ENCODE measurements at places on chromosomes 12 and 14.

DNA sequence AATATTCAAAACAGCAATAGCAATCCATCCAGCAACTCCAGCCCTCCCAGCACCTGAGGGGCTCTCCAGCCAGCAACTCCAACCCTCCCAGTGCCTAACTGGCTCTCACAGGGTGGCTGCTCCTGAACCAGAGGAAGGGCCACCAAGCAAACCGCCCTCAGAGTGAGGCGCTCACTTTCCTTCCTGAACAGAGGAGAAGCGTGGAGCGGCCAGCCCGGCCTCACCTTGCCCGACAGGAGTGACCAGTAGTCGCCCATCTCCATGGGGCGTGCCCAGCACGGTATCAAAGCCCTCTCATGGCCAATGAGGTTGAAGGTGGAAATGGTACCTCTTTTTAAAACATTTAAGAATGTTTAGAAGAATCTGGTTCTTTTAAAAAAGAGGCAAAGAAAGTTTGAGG, 27.4 kb downstream of the CDC42BPB start:
- DNase-seq = no peak

- no peak for DNase-seq
These were observed 308.2 kb upstream of the FBXO33 start for GRCh38 chr14:39740454-39740853.

- DNase-seq = peak; percentile 41
These were observed 44.7 kb downstream of the GPHB5 start for GRCh38 chr14:63273717-63274655.

DNA sequence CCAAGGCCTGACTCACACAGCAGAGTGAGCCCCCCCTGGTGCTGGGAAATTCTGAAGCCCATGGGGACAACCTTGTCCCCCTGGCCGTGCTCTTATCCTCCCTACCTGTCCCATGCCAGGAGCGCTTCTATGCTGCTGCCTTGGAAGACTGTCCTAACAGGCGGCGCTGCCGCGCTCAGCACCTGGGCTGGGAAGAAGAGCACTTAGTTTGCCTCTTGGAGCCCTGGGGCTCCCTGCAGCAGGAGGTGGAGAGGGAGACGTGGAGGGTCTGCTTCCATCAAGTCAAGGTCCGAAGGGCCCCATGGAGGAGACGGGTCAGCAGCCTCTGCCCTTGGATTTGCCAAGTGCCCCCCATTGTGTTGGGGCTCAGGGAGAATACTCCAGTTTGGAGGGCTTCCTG, 300.5 kb downstream of the CACNA1C start:
- DNase-seq = no peak

- DNase-seq = no peak
These were observed 14.2 kb upstream of the MYO1A start for GRCh38 chr12:57063991-57064685.

DNA sequence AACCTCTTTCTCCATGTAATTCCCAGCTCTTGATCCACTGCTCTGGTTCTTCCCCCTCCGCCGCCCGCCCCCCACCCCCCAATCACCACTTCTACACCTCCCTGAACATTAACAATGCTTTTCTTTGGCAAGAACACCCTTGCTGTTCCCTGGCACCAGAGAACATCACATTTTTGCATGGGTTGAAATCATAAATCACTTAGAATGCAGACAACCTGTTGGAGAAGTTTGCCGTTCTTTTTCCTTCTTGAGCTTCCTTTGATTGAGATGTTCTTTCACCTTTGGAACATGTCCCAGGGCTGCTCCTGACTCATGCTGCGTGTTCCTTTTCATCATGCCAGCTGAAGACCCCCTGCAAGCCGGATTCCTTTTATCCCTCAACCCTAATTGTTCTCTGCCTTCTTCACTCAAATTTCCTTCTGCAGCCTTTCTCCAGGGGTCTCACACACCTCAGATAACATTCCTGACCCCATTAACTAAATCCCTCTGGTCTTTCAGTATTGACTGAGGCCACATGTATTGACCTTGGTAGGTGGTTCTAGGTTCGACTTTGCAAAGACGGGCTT, 294.1 kb upstream of the TMPO start:
- no peak for DNase-seq

GRCh38 chr14:31843361-31844091, 233.6 kb upstream of the ARHGAP5 start:
- DNase-seq = no peak

DNA sequence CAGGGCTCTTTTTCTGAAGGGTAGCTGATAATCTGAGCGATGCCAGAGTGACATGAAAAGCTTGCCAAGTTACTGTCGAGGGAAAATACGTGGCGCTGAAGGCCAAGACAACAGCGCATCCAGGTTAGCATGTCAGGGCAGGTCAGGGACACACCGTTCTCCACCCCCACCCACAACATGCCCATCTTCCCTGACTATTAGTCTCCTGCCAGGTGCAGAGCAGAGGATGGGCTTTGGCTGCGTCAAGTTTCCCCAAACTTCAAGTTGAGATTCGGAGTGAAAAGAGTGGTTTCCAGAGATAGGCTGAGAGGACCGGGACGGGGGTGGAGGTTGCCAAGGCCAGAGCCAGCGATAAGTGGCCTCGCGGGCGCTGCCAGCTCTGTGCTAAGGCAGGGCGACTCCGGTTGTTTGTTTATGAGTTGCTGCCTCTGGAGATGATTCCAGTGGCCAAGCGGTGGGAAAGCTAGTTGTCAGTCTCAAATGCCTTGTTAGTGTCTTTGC, 1.7 kb downstream of the TRHDE start:
- DNase-seq = peak; percentile 41

- DNase-seq = no peak
These were observed 97.4 kb downstream of the PRKCH start for GRCh38 chr14:61418746-61419145.

DNA sequence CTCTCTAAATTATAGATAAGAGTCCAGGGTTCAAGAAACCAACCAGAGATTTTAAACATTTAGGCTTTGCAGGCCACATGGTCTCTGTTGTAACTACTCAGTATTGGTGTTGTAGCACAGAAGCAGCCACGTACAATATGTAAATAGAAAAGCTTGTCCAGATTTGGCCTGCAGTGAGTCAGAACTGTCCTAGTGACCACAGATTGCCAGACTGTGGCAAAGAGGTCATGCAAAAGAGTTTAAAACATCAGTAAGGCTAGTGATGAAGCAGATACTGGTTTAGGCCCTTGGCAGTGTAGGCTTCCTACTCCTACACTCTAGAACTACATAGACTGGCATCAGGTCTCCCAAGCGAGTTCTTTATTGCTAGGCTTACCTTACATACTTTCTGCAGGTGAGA, 117.6 kb upstream of the GARIN6 start:
- no peak for DNase-seq

DNA sequence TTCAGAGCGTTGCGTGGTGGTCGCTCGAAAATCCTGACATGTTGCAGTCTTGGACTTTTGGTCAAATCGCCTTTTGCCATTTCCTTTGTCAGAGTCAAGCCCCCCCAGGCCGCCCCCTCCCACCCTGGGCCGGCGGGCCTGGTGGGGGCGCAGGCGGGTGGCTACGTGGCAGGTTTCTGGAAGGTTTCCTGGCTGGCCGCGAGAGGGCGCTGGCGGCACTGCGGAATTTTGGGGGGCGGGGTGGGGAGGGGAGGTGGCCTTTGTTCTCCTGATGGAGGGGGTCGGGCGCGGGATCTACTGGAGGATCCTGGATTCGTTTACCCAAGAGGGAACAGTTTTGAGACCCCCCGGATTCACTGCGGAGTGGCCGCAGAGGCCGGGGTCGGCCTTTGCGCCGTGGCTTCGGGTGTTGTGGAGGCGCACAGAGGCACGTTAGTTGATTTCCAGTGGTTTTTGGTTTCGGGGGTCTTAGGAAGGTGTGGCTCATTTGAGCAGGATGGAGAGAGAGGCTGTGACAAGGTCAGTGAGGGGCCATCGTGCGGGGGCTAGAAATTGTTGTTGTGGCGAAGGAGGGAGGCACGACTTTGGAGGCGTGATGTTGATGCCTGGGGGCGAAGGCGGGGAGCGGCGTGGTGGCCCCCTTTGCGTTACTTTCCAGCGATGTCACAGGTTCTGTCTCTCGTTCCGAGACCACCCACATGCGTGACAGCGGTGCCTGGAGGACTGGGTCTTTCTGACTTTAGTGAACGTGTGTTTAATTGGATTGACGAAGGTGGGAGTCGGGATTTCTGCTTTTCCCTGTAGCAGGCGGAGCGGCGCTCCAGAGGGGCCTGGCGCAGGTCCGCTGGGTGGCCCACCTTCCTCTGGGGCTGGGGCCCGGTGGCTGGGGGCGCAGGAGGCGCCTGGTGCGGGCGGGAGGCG, 1.4 kb downstream of the MEG3 start:
- DNase-seq = no peak

GRCh38 chr12:107404981-107405380, 280.6 kb upstream of the PWP1 start:
- peak; percentile 83 for DNase-seq

GRCh38 chr12:12722435-12723148, 5.4 kb downstream of the CDKN1B start:
- DNase-seq = no peak

DNA sequence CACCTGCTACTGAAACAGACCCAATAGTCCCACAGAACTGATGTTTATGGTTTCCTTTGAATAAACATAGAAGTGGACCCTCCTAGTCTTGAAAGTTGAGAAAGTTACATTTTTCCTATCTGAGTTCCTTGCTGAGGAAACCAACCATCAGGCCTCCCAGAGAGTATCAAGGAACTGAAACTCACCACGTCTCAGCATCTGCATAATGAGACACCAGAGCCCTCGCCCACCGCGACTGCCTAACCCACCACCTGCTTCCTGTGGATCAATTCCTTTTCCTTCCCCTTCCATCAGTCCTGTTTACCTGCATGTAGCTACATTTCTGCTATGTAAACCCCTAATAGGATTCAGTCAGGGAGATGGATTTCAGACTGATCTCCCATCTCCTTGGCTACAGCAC, 443.2 kb upstream of the TMEM132C start:
- no peak for DNase-seq

Data from NCI-H82 (cell line).